AG09309 (cell line): ENCODE measurements at places on chromosomes 12 and 14.

- no peak for DNase-seq
Observed at GRCh38 chr14:73889376-73889775, 2.7 kb downstream of the ZNF410 start.

DNA sequence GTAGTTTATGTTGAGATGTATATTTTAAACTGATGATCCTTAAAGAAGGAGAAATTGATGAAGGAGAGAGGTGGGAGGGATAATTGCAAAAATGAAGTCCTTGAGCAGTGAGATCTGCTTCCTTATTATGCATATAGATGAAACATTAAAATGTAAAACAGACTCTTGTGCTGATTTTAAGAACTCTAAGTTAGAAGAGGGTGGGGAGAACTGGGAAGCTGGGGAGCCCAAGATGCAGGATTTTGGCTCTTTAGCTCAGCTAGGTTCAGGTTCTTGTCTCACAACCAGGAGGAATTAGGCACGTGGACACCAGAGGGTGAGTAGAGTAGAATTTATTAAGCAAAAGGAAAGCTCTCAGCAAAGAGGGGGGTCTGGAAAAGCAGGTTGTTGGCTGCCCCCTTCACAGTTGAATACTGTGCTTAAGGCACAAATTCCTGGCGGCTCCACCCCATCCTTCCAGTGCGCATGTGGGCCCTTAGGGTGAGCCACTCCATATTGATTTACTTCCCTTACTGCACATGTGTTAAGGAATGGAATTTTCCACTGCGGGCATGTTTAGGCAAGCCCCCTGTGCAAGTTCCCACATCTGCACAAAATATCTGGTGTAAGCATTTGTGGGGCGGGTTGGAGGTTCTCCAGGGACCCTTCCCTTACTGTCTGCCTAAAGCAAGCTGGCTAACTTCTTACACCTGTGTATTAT is 141.9 kb downstream of the BICD1 start:
- no peak for DNase-seq

DNA sequence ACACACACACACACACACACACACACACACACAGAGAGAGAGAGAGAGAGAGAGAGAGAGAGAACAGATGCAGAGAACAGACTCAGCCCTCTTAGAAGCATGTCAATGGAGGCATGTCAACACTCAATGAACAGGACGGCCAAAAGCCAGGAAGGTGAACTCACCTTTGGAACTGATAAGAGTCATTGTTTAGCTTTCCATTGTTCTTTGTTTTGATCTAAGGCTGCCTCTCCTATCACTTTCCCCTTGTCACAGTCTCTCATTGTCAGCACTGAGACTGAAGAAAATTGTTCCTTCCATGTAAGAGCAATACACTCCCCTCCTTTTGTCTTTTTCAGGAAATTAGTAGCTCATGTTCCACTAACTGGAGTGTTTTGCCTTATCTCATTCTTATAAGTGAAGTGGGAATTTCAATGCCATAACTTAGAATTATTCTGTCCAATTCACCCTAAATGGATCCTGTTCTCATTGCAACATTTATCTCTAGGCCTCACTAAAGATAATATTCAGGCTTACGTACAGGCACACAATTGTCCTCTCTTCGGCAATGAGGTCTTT is 218.0 kb downstream of the DUSP6 start:
- no peak for DNase-seq

DNA sequence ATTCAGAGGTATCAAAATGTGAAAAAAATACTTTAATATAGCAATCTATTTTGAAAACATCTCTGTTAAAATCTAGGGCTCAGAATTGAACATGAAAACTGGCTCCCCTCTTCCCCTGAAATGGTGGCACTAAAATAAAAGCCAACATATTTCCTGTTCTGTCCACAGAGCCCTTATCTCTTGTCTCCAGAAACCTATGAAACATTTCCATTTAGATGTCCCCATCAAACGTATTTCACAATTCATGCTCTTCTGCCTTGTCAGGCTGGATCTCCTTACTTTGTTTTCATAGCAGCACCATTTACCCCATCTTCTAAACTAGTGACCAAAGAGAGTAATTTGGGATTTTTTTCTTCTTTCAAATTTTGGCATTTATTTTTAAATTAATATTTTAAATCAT is 42.4 kb downstream of the PDE3A start:
- no peak for DNase-seq

- DNase-seq = no peak
Observed at GRCh38 chr12:64265839-64266238, 43.7 kb upstream of the KICS2 start.

GRCh38 chr12:121538699-121539061 is 42.1 kb downstream of the KDM2B start:
- DNase-seq = no peak

DNA sequence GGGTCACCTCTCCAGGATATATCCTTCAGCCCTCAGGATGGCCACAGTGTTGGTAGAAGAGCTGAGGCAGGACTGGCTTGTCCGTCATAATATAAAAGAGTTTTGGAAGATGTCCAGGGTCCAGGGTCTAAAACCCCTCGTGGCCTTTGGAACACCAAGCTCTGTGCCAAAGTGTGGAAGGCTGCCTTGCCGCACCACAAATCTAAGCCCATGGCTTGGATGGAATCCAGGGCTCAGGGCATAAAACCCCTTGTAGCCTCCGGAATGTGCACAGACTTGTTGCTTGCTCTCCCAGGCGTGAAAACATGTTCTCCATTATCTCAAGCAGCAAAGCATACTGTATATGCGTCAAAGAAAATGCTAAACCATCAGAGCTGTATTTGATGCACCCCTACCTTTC is 46.7 kb downstream of the TNFAIP2 start:
- DNase-seq = no peak

DNA sequence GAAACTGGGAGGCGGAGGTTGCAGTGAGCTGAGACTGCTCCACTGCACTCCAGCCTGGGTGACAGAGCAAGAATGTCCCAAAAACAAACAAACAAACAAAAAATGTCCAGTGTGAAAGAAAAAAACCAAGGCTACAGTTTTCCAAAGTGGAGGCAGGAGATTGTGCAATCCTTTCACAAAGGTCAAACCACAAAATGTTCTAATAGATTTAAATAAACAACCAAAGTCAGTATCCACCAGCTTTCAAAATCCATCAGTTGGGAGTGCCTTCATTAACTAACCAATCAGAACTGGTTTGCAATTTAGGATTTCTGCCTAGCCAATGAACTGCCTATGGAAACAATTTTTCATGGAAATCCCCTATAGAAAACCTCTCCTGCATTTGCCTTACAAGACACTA is 52.3 kb upstream of the TRIM9 start:
- DNase-seq = no peak

DNA sequence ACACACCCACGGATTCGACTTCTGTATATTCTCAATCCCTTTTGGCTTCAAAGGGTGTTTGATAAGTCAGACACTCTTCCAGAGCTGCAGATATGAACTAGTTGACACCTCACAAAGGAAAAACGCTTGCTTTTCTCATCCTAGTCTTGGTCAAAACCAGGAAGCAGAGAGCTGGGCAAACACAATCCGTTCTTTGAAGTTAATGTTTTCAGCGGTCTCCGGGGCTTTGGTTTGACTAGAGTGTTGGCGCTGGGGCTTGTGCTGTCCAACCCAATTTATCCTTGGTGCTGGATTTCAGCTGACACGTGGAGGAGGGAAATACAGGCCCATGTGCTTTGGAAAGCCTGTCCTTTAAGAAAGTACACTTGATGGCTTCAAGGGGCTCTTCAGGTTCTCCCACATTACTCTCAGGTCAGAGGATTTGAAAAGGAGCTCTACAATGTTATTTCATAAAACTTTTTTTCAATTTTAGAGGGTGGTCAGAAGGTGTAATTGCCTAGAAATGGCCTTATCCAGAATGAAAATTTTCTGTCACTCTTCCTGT is 985.8 kb downstream of the VRK1 start:
- DNase-seq = no peak

GRCh38 chr12:109544955-109545531 is 28.3 kb downstream of the MMAB start:
- DNase-seq = no peak

DNA sequence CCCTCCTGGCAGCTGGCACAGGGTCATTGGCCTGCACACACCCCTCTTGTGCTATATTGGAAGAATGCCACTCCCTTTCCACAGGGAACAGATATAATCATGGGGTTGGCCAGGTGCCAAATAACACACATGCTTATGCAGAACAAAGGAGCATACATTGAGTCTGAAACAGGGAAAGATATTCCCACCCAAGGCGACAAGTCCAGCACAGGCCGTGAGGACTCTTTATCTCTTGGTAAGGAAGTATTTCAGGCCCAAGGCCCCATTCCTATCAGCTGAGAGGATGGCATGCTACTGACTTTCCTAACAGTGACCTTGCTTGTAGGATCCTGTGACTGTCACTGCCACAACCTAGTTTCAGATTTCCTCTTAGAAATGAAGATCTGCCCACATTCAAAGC is 59.0 kb upstream of the STXBP6 start:
- no peak for DNase-seq

DNA sequence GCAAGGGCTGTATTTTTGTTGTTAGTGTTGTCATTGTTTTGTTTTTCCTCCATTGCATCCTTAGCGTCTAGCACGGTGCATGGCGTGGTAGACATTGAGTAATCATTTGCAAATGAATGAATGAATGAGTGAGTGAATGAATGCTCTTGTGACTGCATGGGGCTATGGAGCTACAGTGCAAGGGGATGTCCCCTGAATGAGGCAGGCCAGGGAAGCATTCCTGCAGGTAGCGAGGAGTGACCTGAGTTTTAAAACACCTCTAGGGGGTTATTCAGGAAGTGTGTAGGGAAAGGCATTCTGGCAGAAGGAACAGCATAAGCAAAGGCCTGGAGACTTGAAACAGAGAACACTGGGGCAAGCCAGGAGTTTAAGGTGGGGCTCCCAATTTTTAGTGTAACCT is 16.9 kb downstream of the MYL2 start:
- no peak for DNase-seq

GRCh38 chr12:84779169-84779568 is 133.4 kb downstream of the SLC6A15 start:
- peak; percentile 38 for DNase-seq
